ENCODE measurements at places on chromosomes 6 and 20. TPM values are rescaled to one million over a fixed set of nuclear protein-coding genes. Genes with fewer than 3 reads are reported as not detected.

- DNase-seq: no peak
These were observed 247.6 kb downstream of the ALDH8A1 start for GRCh38 chr6:134702279-134702678.

- no peak for DNase-seq
These were observed 345.2 kb upstream of the RGS17 start for GRCh38 chr6:153476243-153476642.

DNA sequence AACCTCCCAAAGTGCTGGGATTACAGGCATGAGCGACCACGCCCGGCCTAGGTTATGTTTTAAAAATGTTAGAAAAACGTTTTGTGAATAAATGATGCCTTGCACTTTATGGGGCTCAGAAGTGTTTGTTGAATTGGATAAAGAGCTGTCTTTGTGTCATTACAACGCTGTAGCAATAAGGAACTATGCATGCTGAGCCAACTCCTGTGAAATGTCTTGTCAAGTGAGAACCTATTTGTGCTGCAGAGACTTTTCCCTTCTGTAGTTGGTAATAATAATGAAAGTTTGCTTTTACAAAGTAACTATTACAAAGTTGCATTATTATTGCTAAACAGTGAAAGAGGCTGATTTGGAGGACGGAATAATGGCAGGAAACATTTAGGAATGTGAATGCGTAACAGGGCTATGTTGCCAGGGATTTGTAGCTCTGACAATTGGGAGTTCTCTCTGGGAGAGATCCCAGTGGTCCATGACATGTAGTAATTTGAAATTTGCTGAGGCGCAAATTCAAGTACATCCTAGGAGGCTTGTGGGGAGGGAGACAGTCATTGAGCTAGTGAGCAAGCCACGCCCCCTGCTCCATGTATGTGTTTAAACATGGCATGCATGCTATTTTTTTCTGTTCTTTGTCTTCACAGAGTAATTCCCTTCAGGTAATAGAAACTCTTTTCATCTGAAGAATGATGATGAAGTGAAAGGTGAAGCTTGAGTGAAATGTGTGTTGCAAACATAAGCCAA lies 16.8 kb upstream of the BICRAL start:
- peak; percentile 65 for DNase-seq

DNA sequence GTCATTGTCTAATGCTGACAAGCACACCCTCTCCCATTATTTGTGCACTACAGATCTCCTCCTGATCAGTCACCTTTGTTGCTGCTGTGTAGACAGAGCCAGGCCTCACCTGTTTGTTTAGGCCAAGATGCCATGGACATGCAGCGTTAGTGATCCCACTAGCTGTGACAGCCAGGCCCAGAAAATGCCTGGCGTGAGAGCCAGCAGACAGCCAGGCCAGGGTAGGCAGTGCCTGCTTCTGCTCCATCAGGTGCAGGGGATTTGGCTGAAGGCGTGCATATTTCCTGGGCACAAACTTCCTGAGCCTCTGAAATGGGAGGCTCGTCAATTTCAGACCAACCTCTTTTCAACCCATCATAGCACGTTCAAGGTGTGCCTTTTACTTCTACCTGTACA lies 27.3 kb downstream of the MANBAL start:
- no peak for DNase-seq

Gene TFAP2B
- not detected for total RNA-seq

Gene NKX2-2
- total RNA-seq: 0.81 TPM

Data from mucosa of descending colon (tissue), 3 donors.